ENCODE measurements at places on chromosomes 16 and 17. TPM values are rescaled to one million over a fixed set of nuclear protein-coding genes. Genes with fewer than 3 reads are reported as not detected.

The PPP1R1B gene
- polyA plus RNA-seq = 60.1 TPM

The HAS3 gene
- 190 TPM for polyA plus RNA-seq

The RANGRF gene
- polyA plus RNA-seq = 34.5 TPM

The RPRML gene
- not detected for polyA plus RNA-seq
